ENCODE measurements at places on chromosomes 1 and 21.

- DNase-seq = no peak
Observed at GRCh38 chr1:207431508-207431907, 22.6 kb upstream of the CR2 start.

GRCh38 chr1:112694363-112694929, 12.5 kb downstream of the RHOC start:
- DNase-seq = no peak

DNA sequence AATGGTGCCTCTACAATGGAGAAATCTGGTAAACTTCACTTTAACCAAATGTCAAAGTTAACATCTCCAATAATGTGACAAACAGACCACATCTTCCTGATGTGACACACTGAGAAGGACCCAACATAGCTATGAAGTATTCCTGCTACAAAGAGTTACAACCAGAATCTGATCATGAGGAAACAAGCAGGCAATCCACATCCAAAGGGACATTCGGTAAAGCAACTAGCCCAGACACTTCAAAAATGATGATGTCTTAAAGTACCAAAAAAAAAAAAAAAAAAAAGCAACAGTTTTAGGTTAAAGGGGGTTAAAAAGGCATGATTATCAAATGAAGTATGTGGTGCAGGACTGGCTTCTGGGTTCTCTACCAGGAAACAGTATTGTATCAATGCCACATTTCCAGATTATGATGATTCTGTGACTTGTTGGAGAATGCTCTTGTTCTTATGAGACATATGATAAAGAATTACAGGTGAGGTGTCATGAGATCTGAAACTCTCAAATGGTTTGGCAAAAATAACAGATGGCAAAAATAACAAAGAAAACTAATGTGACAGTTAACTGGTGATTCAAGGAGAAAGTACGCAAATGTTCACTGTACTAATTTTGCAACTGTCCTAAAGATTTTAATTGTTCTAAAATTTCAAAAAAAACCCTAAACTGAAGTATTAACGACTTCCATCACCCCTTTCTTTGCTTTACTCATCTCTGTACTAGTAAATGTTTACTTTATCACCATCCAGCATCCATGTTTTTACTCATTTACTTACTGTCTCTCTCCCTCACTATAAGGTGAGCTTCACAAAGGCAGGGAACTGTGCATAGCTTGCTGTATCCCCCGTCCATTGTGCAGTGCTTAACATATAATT, 2.8 kb downstream of the CD58 start:
- DNase-seq = no peak

DNA sequence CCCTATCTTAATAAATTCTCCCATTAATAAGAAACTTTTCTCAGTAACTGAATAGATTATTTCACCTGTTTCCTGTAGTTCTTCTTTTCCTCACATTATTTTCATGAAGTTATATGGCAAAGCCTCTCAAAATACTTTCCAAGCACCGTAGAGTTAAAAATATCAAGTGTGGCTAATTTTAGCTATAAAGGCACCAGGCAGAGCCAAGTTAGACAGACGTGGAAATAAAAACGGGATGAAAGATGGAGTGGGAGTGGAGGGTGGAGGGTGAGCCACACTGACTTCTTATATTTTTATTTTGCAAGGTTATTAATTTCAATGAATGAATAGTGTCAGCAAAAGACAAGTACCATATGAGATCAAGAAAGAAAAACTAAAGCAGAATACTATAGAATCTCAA, 71.7 kb downstream of the ENAH start:
- no peak for DNase-seq

DNA sequence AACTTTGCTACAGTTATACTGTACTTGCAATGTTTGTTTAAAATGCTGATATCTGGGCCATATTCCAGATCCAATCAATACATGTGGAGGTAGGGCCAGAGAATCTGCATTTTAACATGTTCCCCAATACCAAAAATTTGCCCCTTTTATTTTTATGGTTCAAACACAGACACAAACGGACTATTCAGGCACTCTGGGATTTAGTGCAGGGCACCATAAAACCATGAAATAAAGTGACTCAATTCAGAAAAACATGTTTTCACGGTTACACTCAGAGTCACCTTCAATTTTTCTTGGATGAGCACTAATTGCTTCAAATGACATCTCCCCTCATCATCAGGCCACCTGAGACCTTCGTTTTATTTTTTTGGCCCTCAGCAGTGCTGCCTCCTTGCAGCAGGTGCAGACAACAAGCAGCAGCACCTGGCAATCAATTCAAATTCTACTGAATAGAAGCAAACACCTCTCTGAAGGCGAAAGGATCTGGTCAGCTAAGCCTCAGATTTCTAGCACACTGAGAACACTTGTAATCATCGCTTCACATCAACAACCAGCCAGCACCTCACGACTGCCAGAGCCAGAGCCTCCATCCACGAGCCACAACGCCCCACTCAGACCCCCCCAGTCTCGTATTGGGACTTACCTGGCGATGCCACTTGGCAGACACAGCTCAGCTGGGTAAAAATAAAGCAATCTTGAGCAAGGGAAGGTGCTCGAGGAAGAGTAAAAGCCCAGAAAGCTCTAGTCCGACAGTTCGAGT, 1.1 kb downstream of the ERO1B start:
- no peak for DNase-seq

- no peak for DNase-seq
Observed at GRCh38 chr1:177164380-177165068, at the start of gene ASTN1. ASTN1 (minus strand) TSS chr1:177164712; CDS start chr1:177164676, 36 bp downstream.

DNA sequence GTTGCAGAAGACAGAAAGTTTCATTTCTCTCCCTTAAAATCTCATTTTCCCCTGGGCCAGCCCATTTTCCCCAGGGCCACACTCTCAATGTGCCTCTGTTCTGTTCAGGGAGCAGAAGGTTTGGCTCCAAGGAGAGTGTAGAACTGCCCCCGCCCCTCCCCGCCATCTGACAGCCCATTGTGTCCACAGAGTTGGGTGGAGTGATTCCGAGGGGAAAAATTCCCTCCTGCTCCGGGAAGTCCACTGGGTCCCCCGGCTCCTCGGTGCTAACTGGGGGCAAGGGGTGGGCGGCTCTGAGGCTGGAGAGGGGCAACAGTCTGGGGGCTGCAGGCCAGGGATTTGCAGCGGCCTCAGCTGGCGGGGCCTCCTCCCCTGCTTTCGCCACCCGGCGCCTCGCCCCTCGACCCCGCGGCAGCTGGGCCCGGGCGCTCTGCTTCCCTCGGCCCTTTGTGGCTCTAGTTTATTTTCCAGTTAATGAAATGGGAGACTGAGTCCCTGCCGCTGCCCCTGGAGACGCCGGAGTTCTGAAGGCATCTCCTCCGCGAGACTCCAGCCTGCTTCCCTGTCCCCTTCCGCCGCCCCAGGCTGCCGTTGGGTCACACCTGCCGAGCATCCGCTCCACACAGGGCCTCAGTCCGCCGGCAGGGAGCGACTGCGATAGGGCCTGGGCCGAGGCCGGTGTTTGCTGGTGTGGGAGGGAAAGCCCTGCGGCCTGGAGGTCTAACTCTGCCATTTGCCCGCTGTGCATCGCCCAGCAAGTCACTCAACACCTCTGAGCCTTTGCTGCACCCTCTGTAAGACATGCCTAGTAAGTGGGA, 14.7 kb upstream of the KIRREL1 start:
- DNase-seq = no peak

DNA sequence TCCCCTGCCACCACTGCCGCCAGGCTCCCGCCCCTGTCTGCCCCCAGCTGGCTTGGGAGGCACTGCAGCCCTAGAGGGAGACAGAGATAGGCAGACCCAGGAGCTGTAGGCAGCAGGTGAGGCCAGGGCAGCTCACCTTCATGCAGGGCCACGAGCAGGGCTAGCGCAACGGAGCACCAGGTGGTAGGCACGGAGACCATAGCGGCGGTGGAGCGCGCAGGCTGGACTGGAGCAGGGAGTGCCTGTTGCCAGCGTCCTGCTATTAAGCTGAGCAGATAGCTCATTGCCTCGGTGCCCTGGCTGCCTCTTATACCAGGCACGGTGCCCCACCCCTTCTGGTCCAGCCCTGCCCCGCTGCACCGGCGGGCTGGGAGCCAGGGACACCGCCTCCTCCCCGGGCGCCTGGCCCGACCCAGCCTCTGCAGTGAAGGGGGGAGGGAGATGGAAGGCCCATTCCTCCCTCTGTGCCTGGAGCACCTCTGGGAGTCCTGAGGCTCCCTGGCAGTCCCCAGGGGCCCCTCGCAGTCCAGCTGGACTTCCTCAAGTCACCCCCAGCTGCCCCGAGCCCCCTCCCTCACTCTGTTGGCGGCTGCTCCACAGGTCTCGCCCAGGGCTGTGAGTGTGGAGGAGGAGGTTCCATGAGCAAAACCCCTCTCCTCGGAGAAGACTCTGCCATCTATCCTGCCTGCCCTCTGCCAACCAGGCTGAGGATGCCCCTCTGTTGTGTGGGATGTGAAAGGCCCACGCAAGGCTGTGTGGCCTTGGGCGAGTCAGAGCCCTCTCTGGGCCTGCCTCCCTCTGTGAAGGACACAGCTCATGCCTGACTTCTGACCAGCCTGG, at the start of gene EDN2:
EDN2 (minus strand) TSS at position 282 of the 840 bp plus-strand sequence; CDS start at position 200, 82 bp downstream.
- DNase-seq = no peak

DNA sequence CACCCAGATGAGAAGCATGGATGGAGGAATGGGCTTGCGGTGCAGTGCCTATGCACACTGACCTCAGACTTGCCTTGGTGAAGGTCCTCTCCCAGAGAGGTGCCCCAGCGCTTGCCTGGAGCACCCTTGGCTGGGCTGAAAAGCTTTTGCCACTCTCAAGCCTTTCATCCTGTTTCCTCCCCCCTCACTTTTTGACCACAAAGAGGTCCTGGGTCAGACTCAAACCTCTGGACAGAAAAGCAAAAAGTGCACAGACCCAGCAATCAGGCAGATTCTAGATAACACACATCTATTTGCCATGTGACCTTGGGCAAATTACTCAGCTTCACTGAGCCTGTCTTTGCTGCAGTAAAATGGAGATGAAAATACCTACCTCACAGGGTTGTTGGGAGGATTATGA, 7.3 kb downstream of the TMEM35B start:
- DNase-seq = no peak

DNA sequence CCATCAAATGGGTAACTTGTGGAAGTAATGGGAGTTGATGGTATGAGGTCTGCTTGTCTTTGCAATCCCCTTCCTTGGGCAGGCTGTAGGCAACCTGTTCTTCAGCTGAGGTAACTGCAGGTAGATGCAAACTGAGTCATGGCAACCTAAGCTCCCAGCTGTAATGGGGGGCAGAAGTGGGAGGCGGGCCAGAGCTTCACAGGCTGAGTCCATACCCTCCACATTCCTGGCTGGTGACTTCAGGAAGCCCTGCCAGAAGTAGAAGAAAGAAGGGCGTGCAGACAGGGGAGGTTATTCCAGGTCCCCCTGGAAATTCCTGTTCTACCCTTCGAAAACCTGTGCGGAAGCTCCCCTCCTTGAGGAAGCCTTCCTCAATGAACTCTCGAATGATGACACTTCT, 44.9 kb downstream of the ARHGEF11 start:
- DNase-seq = no peak

GRCh38 chr1:21865943-21866706, 54.1 kb downstream of the LDLRAD2 start:
- no peak for DNase-seq

GRCh38 chr1:78145105-78145580, 99.4 kb downstream of the GIPC2 start:
- DNase-seq = peak; percentile 57

- DNase-seq = peak; percentile 85
Observed at GRCh38 chr1:89538361-89538760, 13.7 kb downstream of the LRRC8B start.

DNA sequence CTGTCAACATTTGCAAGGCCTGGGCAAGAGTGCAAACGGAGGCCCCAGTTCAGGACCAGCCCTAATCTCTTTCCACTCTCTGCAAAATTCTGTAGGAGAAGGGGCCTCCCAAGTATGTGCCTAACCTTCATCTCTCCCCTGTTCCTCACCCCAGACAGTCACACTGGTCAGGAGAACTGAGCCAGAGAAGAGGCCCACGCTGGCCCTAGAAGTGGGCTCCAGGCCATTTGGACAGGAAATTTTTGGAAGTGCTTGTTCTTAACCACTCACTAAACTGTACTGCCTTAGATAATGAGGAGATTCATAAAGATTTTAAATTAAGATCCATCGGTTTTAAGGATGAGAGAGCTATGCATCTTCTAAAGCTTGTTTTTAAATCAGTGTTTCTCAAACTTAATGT, 129.7 kb upstream of the ADGRL2 start:
- no peak for DNase-seq

GRCh38 chr1:218739426-218739825, 394.3 kb downstream of the TGFB2 start:
- DNase-seq = no peak

DNA sequence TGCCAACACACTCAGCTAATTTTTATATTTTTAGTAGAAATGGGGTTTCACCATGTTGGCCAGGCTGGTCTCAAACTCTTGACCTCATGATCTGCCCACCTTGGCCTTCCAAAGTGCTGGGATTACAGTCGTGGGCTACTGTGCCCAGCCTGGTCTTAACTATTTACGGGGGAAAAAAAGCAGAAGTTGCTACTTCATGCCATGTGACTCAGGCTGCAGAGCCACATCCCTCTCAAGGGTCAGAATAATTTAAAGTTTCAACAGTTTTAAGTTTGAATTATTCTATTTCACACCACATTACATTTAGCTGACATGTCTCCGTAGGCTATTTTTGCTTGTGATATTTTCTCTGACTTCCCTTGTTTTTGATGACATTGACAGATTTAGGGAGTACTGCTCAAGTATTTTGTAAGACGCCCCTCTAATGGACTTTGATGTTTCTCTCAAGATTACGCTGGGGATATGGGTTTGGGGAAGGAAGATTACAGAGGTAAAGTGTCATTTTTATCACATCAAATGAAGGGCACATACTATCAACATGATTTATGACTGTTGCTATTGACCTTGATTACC, 14.6 kb upstream of the AGBL4 start:
- no peak for DNase-seq

GRCh38 chr1:151978922-151979321, 14.7 kb downstream of the S100A10 start:
- no peak for DNase-seq

DNA sequence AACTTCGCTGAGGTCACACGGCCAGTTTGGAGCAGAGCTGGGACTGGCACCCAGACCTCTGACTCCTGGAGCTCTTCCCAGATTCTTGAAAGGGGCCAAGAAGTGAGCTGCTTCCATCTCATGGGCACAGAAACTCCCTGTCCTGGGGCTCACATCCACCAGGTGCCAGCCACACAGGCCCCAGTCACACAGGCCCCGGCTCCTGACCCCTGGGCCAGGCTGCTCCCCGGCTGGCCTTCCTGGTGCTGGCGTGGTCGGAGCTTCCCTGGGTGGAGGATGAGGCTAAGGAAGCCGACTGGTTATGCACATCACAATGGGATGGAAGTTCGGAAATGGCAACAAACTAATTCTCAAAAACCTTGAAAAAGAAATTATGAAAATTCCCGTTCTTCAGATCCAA, 3.0 kb upstream of the GABRD start:
- no peak for DNase-seq
